ENCODE measurements at places on chromosomes 3 and 15.

DNA sequence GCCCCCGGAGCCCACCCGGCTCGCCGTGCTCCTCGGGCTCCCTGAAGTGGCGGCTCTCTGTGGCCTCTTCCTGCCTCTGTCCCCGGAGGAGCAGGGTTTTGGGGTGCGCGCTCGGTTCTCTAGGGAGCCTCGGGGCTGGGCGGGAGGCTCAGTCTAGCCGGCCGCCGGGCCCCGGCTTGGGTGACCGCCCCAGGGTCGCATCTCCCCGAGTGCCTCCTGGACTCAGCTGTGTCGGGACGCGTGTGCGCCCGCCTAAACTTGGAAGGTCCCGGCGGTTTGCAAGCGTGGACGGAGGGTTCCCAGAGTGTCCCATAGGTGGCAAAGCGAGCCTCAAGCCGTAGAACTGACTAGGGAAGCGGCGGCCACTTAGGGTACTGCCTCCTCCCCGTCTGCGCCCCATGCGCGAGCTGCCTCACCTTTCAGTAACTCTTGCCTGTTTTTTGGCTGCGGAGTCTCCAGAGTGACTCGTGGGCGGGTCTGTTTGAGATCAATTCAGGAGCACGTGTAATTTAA is 601 bp downstream of the ACTL6A start:
- DNase-seq: peak; percentile 73

DNA sequence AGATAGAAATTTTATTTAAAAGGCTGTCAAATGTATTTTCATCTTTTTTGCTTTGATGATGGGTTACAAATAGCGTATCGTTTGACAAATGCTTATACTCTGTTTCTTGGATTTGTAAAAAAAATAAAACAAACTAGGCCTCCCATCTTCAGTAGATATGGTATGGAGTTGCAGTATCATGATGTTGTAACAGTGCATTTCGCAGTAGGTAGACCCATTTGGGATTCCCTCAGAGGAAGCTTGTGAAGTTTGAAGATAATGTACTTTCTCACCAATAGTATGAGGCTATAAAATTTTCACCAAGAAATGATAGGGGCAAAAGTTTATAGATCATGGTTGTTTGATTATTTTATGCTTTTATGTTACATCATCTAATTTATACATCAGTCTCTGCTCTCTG is 10.8 kb downstream of the MBNL1 start:
- no peak for DNase-seq

- DNase-seq: peak; percentile 49
Measured at GRCh38 chr3:27504749-27505148, 20.6 kb upstream of the SLC4A7 start.

DNA sequence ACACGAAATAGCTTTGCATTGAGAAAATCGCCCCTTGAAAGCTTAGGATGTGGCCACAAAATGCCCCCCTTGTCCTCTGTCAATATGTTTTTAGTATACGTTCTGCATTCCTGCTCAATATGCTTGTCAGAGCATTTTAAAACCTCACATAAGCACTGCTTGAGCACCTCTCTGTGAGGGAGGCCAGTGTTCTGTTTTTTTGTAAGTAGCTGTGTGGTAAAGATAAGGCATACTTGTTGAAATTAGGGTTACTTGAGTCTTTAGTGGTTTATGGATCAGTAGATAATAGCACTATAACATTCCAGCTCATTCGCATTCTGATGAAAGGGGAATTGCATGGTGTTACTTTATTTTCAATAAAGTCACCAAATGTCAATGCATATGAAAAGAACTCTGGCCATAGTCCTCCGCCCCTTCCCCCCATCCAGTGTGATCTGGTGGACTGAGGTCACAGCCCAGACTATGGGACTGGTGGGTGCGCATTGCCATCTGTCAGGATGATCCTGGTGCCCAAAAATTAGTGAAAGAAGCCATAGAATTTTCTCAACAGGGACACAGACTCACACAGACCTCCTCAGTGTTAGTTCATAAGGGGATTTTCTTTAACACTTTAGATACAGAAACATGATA is 33.1 kb downstream of the IL1RAP start:
- DNase-seq: no peak

GRCh38 chr3:146550070-146550615 is 5.7 kb upstream of the PLSCR1 start:
- no peak for DNase-seq

GRCh38 chr3:151133917-151134450 is 48.5 kb downstream of the MED12L start:
- no peak for DNase-seq

Measured in AG10803 (cell line).